ENCODE measurements at places on chromosomes 4 and X.

DNA sequence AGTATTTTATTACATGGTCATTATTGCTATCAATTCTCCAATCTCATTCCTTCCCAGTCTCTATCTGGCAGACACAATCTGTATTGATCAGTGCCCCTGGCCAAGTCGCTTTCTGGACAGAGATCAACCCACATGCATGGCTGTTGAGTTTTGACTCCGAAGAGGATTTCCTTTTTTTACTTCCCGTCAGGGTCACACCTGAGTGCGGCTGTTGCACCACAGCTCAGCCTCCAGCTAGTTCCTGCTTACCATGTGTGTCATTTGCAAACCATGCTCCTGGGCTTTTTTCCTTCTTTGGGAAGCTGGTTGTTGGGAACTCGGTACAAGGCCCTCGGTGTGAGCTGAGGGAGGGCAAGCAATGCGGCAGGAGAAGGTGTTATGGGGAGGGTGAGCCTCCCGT lies 11.7 kb downstream of the MAGED2 start:
- DNase-seq: no peak

- DNase-seq: no peak
Measured at GRCh38 chrX:11111947-11112346, 815 bp downstream of the HCCS start.

DNA sequence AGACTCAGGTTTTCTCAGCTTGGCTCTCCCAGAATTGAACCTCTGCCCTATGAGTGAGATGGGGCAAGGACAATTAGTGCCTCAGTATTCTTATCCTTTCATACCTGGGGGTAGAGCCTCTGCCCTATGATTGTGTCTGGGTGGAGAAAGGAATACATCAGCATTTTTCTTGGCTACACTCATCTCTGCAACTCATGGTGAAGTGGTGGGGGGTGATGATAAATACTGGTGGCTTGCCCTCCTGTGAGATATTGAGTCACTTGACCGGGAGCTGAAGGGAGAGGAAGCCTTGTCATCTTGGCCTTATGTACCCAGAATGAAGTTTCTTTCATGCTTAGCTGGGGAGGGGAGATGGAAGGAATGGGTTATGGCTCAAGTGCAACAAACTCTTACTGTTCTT lies 71.3 kb upstream of the ENOX2 start:
- DNase-seq: no peak

DNA sequence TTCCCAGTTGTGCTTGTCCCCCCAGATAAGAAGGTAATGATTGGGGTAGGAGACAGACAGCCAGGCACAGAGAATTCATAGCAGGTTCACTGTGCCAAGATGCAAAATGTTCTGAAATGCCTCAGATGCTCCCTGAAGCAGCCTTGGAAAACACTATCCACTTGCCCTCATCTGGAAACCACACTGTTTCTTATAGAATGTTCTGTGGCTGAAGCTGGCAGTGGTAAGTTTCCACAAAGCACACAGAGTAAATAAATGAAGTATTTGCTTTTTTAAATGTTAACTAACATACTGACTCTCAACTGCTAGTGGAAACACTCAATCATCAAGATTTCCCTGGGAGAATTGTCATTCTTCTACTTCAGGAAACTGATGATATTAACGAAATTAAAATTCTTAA lies 311.4 kb downstream of the PRDM5 start:
- no peak for DNase-seq

GRCh38 chr4:19472666-19473065 lies 779.0 kb upstream of the SLIT2 start:
- no peak for DNase-seq

GRCh38 chrX:133448512-133449076 lies 33.3 kb upstream of the GPC4 start:
- DNase-seq: no peak

DNA sequence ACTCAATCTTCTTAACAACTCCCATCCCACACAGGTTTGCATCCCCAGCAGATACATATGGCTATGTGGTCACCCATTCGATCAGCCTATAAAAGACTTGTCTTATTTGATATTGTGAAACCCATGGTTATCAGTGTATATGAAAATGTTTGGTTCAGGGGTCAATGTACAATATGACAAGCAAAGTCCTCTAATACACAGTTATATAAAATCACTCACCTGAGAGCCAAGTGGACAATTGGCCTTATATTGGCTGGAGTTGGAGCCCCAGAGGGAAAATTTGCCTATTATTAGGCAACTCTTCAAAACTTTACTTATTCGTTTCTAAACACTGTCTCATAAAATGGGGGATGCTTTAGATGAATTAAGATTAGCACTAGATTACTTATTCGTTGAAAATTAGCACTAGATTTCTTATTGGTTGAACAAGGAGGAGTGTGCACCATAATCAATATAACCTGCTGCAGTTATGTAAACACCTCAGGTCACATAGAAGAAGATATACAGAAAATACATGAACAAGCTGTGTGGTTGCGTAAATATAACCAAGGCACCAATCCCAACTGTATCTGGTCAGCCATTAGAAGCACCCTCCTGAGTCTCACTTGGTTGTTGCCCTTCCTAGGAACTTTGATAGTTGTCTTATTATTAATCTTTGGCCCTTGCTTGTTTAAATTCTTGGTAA lies 10.7 kb upstream of the ADH4 start:
- no peak for DNase-seq

DNA sequence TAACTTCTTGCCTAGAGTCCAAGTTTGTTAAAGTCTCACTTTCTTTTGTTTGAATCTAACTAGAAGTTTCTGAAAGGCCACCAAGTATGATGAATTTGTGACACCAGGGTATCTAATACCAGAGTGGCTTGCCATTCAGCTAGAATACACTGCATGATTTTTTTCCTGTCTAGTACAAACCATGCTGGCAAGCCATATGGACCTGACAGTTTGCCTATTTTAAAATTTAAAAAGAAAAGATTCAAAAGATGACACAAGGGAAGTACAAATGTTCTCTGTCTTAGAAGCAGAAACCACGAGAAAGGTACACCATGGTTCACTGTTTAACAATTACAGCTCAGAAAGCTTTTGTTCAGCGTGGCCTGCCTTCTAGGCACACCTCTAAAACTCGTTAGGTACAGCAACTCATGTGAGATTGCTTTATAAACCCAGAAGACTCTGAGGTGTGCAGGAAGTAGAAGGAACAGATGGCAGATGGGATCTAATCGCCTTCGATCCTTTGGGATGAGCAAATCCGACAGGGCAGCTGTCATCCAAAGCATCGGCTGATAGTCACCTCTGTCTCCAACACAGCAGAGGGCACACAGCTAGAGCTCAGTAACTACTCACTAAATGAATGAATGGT lies 35.4 kb upstream of the CENPU start:
- no peak for DNase-seq

- no peak for DNase-seq
Measured at GRCh38 chr4:39305912-39306677, 60.1 kb downstream of the RFC1 start.

GRCh38 chr4:17616283-17616682 lies 1.8 kb downstream of the MED28 start:
- no peak for DNase-seq

- DNase-seq: peak; percentile 89
Measured at GRCh38 chr4:1746265-1746691, 25.0 kb downstream of the TACC3 start.

- no peak for DNase-seq
Measured at GRCh38 chrX:131763674-131764073, 219.8 kb downstream of the OR13H1 start.

- DNase-seq: no peak
Measured at GRCh38 chrX:44785652-44786051, 58.2 kb upstream of the DUSP21 start.

GRCh38 chr4:124712372-124713184 lies at the start of gene ANKRD50:
ANKRD50 (minus strand) TSS chr4:124712732; CDS start chr4:124710511, 2,221 bp downstream.
- DNase-seq: peak; percentile 41

DNA sequence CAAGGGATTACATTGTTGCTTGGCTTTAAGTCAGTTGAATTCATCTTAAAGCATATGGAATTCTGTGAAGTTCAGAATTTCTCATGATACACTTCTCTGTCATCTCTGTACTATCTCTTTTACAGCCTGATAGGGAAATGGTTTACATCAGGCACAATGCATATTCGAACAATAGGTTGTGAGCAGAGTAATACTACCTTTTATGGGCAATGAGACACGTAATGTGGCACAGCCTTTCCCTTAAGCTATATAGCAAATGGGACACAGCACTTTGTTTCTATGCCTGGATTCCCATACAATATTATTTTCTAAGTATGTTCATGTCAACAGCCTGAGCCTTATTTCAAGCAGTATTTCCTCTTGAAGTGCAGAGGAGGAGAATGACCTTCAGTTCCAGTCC lies 58.4 kb downstream of the SYNPO2 start:
- DNase-seq: no peak

DNA sequence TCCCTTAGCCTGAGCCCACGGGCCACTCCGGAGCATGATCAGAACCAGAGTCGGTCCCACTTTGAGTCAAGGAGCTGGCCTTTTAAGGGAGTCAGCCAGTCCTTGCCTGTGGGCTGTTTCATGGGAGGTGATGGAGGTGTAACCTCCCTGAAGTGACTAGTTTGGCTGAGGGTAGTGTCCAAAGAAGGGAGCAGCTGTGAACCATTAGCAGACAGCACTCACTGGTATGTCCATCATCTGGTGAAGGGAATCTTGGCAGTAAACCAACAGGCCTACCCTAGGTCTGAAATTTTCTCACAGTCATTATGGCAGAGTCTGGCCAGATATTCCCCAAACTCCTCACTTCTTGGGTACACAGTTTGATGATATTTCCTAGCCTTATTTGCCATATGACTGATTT lies 12.3 kb upstream of the REPS2 start:
- DNase-seq: no peak

- no peak for DNase-seq
Measured at GRCh38 chr4:127732623-127733328, 2.6 kb downstream of the SLC25A31 start.

GRCh38 chr4:53748328-53748772 lies 157.1 kb upstream of the LNX1 start:
- no peak for DNase-seq

- no peak for DNase-seq
Measured at GRCh38 chr4:42197341-42197740, 44.9 kb upstream of the BEND4 start.

GRCh38 chr4:106444557-106444956 lies 76.0 kb upstream of the GIMD1 start:
- no peak for DNase-seq

DNA sequence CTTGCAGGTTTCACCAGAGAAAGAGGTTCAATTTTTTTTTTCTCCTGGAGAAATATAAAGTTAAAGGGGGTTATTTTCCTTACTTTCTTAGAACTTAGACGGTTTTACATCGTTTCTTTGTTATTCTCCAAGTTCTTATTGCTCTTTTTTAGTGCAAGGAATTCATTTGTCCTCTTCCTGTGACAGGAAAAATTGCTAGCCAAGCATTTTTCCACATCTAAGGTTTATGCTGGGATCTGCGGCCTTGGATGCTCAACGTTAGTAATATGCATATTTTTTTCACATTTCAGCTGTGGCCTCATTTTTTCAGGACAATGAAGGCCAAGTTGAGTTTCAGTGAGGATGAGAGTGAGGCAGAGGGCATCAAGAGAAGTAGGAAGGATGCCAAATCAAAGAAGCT lies 948.9 kb downstream of the PCDH19 start:
- DNase-seq: no peak
